ENCODE measurements at places on chromosomes 7 and 10.

- DNase-seq = no peak
Measured at GRCh38 chr10:66538371-66538770, 387.5 kb upstream of the LRRTM3 start.

- DNase-seq = no peak
Measured at GRCh38 chr10:6178581-6178980, 24.2 kb upstream of the PFKFB3 start.

DNA sequence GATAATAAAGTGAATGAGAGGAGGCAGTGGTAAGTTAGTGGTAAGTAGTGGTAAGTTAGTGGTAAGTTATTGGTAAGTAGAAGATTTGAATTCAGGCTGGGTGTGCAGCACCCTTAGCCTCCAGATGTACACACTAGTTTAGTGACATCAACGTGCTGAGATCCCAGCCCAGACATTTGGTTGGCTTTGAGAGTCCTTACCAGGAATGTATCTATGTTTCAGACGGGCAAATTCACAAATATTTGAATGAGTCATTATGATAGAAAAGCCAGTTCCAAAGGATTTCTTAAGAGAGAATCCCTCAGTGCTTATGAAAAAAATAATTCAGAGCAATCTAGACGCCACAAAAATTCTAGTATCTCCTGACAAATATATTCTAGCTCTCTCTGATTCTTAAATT lies 70.0 kb downstream of the ARL4A start:
- no peak for DNase-seq

DNA sequence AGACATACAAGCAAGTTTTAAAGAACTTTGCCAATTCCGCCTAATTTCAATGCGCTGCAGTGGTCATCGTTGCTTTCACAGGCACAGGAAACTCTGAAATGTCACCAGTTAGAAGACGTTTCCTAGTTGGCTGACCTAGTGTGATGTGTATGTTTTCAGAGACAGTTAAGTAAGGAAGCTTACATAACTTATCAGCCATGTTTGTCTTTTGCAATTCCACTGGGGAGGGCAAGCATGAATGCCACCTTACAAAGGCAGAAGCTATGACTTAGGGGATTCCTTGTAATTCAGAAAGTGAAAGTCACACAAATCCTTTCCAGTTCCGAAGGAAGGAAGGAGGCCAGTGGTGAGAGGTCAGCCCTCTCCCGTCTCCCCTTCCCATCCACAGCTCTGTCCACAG lies 15.0 kb upstream of the NPS start:
- DNase-seq = no peak

DNA sequence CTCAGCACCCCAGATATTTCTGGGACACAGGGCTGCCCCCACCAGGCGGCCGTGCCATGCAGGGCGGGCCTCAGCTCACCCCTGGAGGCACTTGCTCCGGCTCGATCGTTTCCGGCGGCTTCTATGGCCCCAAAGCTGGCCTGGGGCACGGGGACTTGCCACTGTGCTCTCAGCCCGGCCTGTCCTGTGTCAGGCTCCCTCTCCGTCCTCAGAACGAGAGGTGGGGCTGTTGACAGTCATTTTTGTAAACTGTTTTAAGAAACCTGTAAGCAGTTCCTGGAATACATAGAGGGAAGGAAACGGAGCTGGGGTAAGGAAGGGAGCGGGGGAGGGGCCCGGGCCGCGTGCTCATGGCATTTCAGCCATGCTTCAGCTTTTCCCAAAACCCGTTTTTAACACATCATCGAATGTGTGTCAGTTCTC lies 30.7 kb upstream of the PRKAR1B start:
- DNase-seq = no peak

GRCh38 chr10:108385963-108386362 lies 1221.5 kb upstream of the SORCS1 start:
- DNase-seq = no peak

- DNase-seq = no peak
Measured at GRCh38 chr7:20222219-20222828, 5.1 kb upstream of the MACC1 start.

All from immature natural killer cell (primary cell).